ENCODE measurements at places on chromosomes 7 and 10.

- DNase-seq, result no peak
Observed at GRCh38 chr10:117726596-117727295, 184.2 kb downstream of the EMX2 start.

DNA sequence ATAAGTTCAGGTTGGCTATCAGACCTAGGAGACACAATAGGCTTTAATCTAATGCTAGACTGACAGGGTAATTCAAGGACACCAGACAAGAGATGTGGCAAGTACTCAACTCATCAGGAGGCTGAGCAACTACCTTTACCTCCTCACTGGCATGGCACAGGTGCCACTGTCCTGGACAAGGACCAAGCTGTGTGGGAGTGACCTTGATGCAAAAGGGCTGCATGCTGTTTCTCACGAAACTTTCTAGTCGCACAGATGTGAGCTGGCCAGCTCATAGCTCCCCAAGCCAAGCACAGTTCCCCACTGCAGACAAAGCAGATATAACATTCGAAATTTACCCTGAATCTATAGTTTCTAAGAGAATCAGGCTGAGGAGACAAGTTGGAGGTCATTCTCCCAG lies 207.6 kb upstream of the GHITM start:
- no peak for DNase-seq

GRCh38 chr7:85602196-85602595 lies 415.3 kb upstream of the SEMA3D start:
- DNase-seq, result no peak

DNA sequence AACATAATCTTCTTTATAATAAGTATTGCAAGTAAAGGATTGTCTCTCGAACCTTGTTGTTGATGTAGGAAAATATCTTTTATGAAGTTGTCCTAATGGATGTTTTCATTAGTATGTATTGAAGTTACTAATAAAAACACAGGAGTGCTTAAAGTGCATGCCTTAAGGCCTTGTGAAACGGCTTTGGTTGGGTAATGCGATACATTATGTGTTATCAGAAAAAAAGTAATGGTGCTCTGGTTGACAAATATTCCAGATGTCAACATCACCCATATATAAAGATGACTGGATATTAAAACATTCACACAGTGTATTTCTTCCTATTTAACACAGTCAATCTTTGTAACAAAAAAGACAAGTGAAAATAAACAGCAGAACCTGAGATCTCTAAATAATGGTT lies 310.7 kb downstream of the PRKG1 start:
- no peak for DNase-seq

DNA sequence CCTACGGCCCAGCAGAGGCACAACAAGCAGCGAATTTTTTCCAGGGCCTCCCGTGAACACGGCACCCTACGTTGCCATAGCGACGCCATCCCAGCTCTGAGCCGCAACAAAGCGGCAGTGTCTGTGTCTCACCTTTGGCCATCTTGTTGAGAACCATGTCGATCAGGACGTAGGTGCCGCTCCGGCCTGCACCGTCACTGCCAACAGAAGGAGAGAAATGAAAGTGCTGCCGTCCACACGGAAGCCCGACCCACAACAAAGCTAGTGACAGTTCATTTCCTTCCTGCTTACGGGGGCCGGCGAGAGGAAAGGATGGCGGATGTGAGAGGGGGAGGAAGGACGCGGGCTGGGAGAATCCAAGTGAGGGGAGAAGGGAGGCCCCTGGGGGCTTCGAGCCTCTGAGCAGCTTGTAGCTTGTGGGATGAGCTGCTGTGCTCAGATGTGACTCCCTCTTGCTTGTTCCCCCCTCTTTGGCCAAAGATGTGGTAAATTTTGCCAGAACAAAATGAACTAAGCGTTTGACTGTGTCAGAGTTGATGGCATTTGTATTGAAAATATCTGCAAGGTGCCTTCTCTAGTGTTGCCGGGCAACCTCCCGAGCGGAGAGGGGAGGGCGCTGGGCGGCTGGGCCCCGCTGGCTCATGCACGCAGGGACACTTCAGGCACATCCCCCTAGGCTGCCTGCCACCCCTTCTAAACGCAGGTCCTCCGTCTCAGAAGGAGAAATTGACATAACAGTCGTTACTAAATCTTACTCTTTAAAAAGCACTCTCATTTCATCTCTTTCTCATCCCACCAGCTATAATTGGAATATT lies 232.2 kb downstream of the DNAJB6 start:
- DNase-seq, result peak; percentile 38

- no peak for DNase-seq
Observed at GRCh38 chr7:55138663-55139062, 119.8 kb downstream of the EGFR start.

GRCh38 chr7:15507171-15507570 lies 54.6 kb downstream of the AGMO start:
- no peak for DNase-seq

DNA sequence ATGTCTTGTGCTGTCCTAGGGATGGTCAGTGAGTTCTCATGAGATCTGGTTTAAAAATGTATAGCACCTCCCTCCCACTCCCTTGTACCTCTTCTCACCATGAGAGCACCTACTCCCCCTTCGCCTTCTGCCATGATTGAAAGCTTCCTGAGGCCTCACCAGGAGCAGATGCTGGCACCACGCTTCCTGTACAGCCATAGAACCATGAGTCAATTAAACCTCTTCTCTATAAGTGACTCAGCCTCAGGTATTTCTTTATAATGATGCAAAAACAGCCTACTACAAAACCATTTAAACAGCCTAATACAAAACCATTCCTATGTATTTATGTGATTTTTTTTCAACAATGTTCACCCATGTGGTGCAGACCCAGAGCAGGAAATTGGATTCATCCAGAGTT lies 32.0 kb downstream of the KDM7A start:
- DNase-seq, result no peak
